ENCODE measurements at places on chromosomes 5 and 9. TPM values are rescaled to one million over a fixed set of nuclear protein-coding genes. Genes with fewer than 3 reads are reported as not detected.
A peak's percentile ranks its signal among the peaks of the same experiment; 100 is the strongest.

GRCh38 chr5:179120951-179121666 lies 60.9 kb downstream of the ZNF354C start:
- no peak overlapping the region for H3K4me3 ChIP-seq
- H3K27me3 ChIP-seq, result no peaks in the 10 kb centered on the region
- H3K36me3 ChIP-seq, result no peaks in the 10 kb centered on the region
- H3K4me1 ChIP-seq, result no peaks in the 10 kb centered on the region

DNA sequence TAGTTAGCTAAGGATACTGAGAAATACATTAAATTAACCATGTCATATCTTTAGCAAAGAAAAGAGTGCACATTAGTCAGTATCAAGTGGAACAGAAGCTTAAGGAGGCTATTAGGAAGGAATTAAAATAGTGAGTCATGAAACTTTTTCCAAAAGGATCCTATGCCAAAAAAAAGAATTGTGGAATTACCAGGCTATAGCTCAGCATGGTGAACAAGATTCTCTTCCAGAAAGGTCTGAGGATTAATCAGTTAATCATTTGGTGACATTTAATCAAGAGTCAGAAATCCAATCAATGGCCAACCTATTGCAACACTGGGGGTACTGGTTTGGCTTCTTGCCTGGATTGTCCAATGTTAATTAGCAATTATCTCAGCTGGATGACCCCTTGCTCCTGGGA lies 244.5 kb upstream of the NMUR2 start:
- no peaks in the 10 kb centered on the region for H3K4me1 ChIP-seq
- H3K36me3 ChIP-seq, result no peaks in the 10 kb centered on the region
- DNase-seq, result no peak
- no peak overlapping the region for H3K4me3 ChIP-seq
- H3K27ac ChIP-seq, result no peak overlapping the region

DNA sequence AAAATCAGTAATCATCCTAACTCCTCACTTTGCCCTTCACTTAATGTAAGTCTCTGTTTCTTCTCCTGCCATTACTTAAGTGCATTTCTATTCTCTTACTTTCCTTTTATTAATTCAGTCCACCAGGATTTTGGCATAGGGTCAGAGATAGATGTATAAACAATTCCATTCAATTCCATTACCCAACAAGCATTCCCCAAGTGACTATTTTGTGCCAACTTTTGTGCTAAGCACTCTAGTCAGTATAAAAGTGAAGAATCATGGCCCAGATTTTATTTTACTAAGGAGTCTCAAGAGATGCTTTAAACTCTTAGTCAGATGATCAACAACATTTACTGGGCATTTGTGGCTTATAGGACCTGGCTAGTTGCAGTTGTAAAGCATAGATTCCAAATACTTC lies 159.3 kb downstream of the DMAC1 start:
- H3K4me1 ChIP-seq, result no peaks in the 10 kb centered on the region
- no peaks in the 10 kb centered on the region for H3K27me3 ChIP-seq
- no peak for DNase-seq
- H3K4me3 ChIP-seq, result no peak overlapping the region
- no peaks in the 10 kb centered on the region for H3K36me3 ChIP-seq

DNA sequence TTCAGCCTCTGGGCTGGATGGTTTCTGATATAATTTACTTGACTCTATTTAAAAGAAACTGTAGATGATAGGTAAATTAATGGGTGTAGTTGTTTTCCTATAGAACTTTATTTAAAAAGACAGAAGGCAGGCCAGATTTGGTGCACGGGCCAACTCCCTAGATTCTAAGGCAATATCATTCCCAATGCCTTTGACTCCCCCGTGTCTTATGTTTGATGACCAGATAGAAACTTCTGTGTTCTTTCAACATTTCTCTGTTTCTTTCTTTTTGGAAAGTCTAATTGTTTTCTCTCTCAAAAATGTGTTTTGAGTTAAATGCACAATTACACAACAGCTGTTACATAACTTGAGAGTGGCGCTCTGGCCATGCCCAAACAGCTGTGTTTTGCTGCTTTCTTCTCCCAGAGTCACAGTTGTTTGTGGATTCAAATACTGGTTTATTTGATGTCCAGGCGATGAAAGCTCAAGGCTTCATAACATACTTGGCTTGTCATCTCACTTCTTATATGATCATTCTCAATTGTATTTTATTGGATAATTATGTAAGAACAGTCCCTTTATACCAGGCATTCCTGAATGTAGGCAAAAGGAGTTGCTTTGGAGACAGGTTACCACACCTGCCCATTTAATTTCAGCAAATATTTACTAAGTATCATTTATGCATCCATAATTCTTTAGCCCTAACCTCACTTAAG lies 1.7 kb upstream of the ALDH1A1 start:
- no peaks in the 10 kb centered on the region for H3K36me3 ChIP-seq
- H3K4me1 ChIP-seq, result peaks cover 29% of the 10 kb centered on the region
- peak; percentile 37 for DNase-seq
- H3K27me3 ChIP-seq, result no peaks in the 10 kb centered on the region
- no peak overlapping the region for H3K4me3 ChIP-seq

Gene BARHL1
- total RNA-seq, result not detected

Gene ZNF608
- 30.1 TPM for total RNA-seq

Gene AIF1L
- 4.9 TPM for total RNA-seq

DNA sequence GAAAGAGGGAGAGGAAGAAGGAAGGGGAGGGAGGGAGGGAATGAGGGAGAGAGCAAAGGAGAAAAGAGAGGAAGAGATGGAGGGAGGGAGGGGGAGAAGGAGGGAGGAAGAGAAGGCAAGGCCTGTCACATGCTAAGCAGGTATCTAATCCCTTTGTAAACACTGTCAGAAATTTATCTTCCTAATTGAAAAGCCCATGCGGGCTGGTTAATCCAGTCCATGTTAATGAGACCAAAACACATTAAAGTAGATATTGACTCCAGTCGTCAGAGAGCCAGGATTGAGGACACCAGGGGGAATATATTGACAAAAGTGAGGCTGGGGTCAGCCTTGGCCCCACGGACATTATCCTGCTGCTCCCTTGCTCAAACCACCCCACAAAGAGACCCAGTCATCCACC lies 37.4 kb upstream of the ALDH1B1 start:
- H3K27ac ChIP-seq, result no peak overlapping the region
- H3K4me3 ChIP-seq, result no peak overlapping the region
- H3K36me3 ChIP-seq, result no peaks in the 10 kb centered on the region
- H3K4me1 ChIP-seq, result no peaks in the 10 kb centered on the region
- H3K27me3 ChIP-seq, result no peaks in the 10 kb centered on the region
- no peak for DNase-seq

DNA sequence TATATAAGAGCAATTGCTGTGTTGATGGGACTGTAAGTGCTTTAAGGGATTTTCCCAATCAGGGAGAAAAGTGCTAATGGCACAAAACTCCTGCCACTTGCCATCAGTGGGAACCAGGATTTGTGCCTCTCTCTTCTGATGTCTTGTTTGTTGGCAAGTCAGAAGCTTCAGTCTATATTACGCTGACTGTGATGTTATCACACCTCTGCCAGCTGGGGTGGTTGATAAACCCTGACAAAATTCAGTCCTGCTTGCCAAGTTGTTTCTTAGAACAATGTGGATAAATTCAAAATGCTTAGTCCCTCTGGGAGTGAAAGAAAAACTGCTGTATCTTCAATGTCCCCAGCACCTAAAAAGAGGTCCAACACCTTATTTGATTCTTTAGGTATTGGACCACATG lies 161.4 kb upstream of the FBXL7 start:
- H3K4me3 ChIP-seq, result no peak overlapping the region
- DNase-seq, result no peak
- no peaks in the 10 kb centered on the region for H3K36me3 ChIP-seq
- no peaks in the 10 kb centered on the region for H3K27me3 ChIP-seq

Gene TTC39B
- total RNA-seq, result 5.3 TPM

Gene INSL4
- not detected for total RNA-seq

Gene GDNF
- not detected for total RNA-seq

- H3K4me3 ChIP-seq, result no peak overlapping the region
- H3K27me3 ChIP-seq, result no peaks in the 10 kb centered on the region
- no peaks in the 10 kb centered on the region for H3K36me3 ChIP-seq
Measured at GRCh38 chr9:5835808-5836207, 2.9 kb upstream of the ERMP1 start.

- no peaks in the 10 kb centered on the region for H3K36me3 ChIP-seq
- no peak for DNase-seq
- H3K4me1 ChIP-seq, result peaks cover 33% of the 10 kb centered on the region
- no peaks in the 10 kb centered on the region for H3K27me3 ChIP-seq
- H3K27ac ChIP-seq, result no peak overlapping the region
Measured at GRCh38 chr5:141868541-141868940, 9.7 kb downstream of the PCDH1 start.

Gene PCDHA8
- total RNA-seq, result 2.1 TPM

DNA sequence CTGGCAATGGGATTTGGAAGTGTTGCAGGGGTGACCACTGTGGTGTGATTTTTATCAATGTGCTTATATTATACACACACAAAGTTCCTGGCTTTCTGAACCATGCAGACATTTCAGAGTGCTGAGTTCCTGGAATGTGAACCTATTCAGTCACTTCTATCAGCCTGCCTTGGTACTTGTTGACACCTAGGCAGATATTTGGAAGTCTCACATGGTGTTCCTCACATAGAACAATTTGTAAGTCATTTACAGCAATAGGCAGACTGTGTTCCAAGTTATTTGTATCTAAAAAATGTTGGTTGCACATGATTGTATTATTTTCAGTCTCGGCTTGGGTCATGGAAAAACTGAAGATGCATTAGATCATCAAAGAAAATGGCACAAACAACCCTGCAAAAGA lies 182.2 kb downstream of the SREK1 start:
- H3K36me3 ChIP-seq, result no peaks in the 10 kb centered on the region
- no peaks in the 10 kb centered on the region for H3K27me3 ChIP-seq
- no peak for DNase-seq
- H3K4me3 ChIP-seq, result no peak overlapping the region

DNA sequence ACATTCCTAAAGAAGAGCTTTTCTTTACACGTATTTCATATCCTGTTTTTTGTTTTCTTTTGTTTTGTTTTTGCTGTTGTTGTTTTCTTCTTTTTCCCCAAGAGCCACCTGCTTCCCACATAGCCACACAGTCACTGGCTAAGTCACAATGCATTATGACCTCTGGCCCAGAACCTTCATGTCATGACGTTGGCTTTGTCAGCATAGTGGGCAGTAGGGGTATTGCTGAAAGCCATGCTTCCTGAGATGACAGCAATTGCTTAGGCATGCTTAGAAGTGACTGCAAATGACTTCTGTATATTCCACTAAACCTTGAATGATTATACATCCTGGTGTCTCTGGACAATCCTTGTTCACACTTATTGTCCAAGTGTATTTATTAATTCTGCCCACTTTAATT lies 375.8 kb downstream of the TAF11L14 start:
- H3K4me1 ChIP-seq, result no peaks in the 10 kb centered on the region
- no peak for DNase-seq
- H3K27me3 ChIP-seq, result no peaks in the 10 kb centered on the region
- no peak overlapping the region for H3K27ac ChIP-seq
- no peaks in the 10 kb centered on the region for H3K36me3 ChIP-seq

GRCh38 chr9:95107001-95107749 lies 210.3 kb downstream of the FANCC start:
- peak overlapping the region; percentile 57 for H3K27ac ChIP-seq
- H3K4me1 ChIP-seq, result peaks cover 53% of the 10 kb centered on the region
- no peak overlapping the region for H3K4me3 ChIP-seq
- H3K27me3 ChIP-seq, result no peaks in the 10 kb centered on the region
- peak; percentile 59 for DNase-seq

GRCh38 chr9:75964427-75964826 lies 74.0 kb downstream of the PCSK5 start:
- H3K4me3 ChIP-seq, result no peak overlapping the region
- H3K36me3 ChIP-seq, result no peaks in the 10 kb centered on the region

DNA sequence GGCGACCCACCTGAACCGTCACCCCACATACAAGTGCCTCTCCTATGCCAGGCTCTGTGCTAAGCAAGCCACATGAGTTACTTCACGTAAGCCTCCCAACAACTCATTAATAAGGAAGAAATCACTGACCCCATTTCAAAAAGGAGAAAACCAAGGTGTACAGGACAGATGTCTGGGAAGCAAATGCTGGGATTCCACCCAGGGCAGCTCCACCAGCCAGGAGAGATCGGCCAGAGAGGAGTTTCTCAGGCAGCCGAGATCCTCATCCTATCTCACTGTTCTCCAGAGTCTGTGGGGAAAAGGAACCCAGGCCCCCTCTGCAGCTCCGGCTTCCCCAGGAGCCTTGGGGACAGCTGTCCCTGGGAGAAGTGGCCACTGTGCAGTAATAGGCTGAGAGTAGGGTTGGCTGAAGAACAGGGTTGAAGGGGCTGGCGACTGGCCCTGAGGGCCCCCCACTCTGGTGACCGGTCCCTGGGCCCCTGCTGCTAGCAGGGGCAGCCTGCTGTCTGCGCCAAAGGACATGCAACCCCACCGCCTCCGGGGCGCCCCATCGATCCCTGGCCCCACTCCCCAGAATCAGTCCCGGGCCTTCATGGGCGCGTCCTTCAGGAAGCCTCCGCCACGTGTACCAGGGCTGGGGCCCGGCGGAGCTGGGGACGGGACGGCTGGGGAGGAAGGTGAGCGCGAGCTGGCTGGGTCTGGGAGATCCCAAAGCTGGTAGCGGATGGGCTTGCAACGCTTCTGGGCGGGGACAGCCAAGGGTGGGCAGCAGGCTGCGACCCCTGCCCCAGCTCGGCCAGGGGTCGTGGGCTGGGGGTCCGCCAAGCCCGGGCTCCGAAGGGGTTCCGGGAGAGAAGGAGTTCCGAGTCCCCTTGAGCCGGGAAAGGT lies 44.1 kb upstream of the STXBP1 start:
- DNase-seq, result no peak
- H3K27me3 ChIP-seq, result no peaks in the 10 kb centered on the region
- no peaks in the 10 kb centered on the region for H3K36me3 ChIP-seq
- H3K27ac ChIP-seq, result peak overlapping the region; percentile 74
- H3K4me1 ChIP-seq, result peaks cover 71% of the 10 kb centered on the region

- no peak for DNase-seq
- H3K27ac ChIP-seq, result no peak overlapping the region
- H3K4me3 ChIP-seq, result no peak overlapping the region
- H3K27me3 ChIP-seq, result no peaks in the 10 kb centered on the region
Measured at GRCh38 chr9:84620338-84620737, 49.2 kb upstream of the NTRK2 start.

Gene HMCN2
- 3.6 TPM for total RNA-seq

- no peaks in the 10 kb centered on the region for H3K36me3 ChIP-seq
- H3K4me3 ChIP-seq, result no peak overlapping the region
- H3K27me3 ChIP-seq, result no peaks in the 10 kb centered on the region
- no peak overlapping the region for H3K27ac ChIP-seq
Measured at GRCh38 chr9:107137495-107138202, 145.4 kb upstream of the RAD23B start.

GRCh38 chr5:2670940-2671339 lies 80.5 kb downstream of the IRX2 start:
- H3K4me3 ChIP-seq, result no peak overlapping the region
- no peaks in the 10 kb centered on the region for H3K36me3 ChIP-seq
- DNase-seq, result no peak
- H3K27me3 ChIP-seq, result no peaks in the 10 kb centered on the region

GRCh38 chr9:12712532-12712931 lies 19.3 kb downstream of the TYRP1 start:
- H3K36me3 ChIP-seq, result no peaks in the 10 kb centered on the region
- no peaks in the 10 kb centered on the region for H3K27me3 ChIP-seq
- no peak overlapping the region for H3K27ac ChIP-seq
- H3K4me1 ChIP-seq, result no peaks in the 10 kb centered on the region
- DNase-seq, result no peak

GRCh38 chr5:181217111-181217802 lies 5.8 kb upstream of the TRIM41 start:
- H3K27me3 ChIP-seq, result no peaks in the 10 kb centered on the region
- H3K36me3 ChIP-seq, result no peaks in the 10 kb centered on the region
- DNase-seq, result peak; percentile 42
- H3K27ac ChIP-seq, result peak overlapping the region; percentile 35
- H3K4me1 ChIP-seq, result peaks cover 29% of the 10 kb centered on the region
- no peak overlapping the region for H3K4me3 ChIP-seq
